ENCODE measurements at places on chromosomes 7 and 10.

- no peak for DNase-seq
Measured at GRCh38 chr7:88312061-88312663, 5.5 kb upstream of the STEAP4 start.

- no peak for DNase-seq
Measured at GRCh38 chr10:59493017-59493416, 130.7 kb upstream of the FAM13C start.

DNA sequence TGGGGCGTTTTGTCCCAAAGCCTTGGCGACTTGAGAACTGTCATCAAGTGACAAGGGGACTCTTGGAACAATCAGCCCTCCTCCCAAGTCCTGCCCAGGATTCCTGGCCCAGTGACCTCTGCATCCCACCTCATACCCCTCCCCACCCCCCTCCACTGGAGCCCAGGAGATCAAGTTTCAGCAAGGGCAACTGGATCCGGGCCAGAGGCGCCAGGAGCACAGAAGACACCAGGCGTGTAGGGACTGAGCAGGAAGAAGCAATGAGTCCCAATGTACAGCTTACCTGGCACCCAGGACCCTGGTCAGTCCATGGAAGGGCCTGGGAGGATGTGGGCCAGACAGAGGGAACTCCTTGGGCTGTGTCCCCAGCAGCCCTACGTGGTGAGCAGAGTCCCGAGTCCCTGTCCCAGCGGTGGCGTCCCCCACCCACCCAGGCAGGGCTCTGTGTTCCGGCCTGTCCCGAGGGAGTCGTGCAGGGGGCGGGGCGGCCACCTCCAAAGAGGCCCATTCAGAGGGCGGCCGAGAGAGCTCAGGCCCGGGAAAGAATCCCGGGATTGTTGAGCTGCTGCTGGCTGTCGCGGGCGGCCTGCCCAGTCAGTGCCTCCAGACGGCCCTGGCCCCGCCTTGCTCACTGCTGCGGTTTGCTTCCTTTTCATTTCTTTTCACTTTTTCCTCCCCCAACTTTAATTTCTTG is 254.1 kb downstream of the TNS3 start:
- peak; percentile 56 for DNase-seq

GRCh38 chr7:19519443-19520021 is 189.3 kb downstream of the POLR1F start:
- DNase-seq, result no peak

GRCh38 chr10:124020981-124021815 is 72.2 kb downstream of the CHST15 start:
- DNase-seq, result no peak
